Activated CD4-positive, alpha-beta T cell treated with anti-CD3 and anti-CD28 coated beads, Interleukin-2, amount 10 ng/mL, durations not matched to agents 7 days and 5 days (primary cell): ENCODE measurements at places on chromosomes 11 and 22. TPM values are rescaled to one million over a fixed set of nuclear protein-coding genes. Genes with fewer than 3 reads are reported as not detected.

The LMNTD2 gene
- total RNA-seq = 4.8 TPM

The NLRP6 gene
- total RNA-seq = 5.5 TPM

The GNAZ gene
- total RNA-seq = 0.37 TPM

The SYT12 gene
- total RNA-seq = not detected

The RTN4R gene
- total RNA-seq = 4.0 TPM

GRCh38 chr22:20552443-20553401, 45.3 kb downstream of the MED15 start:
- peak overlapping the region; percentile 35 for H3K4me3 ChIP-seq
- H3K36me3 ChIP-seq = peaks cover 76% of the 10 kb centered on the region
- DNase-seq = no peak
- H3K4me1 ChIP-seq = peaks cover 92% of the 10 kb centered on the region
- H3K27me3 ChIP-seq = no peaks in the 10 kb centered on the region

DNA sequence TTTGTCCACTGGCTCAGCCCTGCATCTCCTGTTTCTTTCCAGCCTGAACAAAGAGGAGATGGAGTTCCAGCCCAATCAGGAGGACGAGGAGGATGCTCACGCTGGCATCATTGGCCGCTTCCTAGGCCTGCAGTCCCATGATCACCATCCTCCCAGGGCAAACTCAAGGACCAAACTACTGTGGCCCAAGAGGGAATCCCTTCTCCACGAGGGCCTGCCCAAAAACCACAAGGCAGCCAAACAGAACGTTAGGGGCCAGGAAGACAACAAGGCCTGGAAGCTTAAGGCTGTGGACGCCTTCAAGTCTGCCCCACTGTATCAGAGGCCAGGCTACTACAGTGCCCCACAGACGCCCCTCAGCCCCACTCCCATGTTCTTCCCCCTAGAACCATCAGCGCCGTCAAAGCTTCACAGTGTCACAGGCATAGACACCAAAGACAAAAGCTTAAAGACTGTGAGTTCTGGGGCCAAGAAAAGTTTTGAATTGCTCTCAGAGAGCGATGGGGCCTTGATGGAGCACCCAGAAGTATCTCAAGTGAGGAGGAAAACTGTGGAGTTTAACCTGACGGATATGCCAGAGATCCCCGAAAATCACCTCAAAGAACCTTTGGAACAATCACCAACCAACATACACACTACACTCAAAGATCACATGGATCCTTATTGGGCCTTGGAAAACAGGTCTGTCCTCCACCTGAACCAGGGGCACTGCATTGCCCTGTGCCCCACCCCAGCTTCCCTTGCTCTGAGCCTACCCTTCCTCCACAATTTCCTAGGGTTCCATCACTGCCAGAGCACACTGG, 5.0 kb downstream of the FTH1 start:
- no peaks in the 10 kb centered on the region for H3K27me3 ChIP-seq
- no peak for DNase-seq
- H3K4me3 ChIP-seq = no peak overlapping the region
- H3K36me3 ChIP-seq = peaks cover 36% of the 10 kb centered on the region
- peak overlapping the region; percentile 20 for H3K27ac ChIP-seq

DNA sequence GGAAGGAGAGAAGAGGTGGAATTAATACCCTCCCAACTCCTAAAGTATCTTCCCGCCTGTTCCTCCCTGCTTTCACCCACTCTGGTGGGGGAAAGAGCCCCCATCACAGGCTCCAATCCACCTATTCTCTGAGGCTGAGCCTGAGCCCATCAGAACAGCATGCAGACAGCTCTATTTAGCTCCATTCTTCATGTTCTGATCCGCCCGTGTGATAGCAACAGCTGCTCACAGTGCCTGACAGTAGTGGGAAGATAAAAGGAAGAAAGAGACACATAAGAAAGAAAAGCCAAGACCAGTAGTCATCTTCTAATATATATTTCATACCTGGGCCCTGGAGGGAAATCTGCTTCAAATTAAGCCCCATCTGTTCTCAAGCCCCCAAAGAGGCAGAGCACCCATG, 80.3 kb upstream of the AKIP1 start:
- H3K4me1 ChIP-seq = peaks cover 13% of the 10 kb centered on the region
- peaks cover 1% of the 10 kb centered on the region for H3K27me3 ChIP-seq
- no peaks in the 10 kb centered on the region for H3K36me3 ChIP-seq
- DNase-seq = no peak
- H3K4me3 ChIP-seq = no peak overlapping the region

DNA sequence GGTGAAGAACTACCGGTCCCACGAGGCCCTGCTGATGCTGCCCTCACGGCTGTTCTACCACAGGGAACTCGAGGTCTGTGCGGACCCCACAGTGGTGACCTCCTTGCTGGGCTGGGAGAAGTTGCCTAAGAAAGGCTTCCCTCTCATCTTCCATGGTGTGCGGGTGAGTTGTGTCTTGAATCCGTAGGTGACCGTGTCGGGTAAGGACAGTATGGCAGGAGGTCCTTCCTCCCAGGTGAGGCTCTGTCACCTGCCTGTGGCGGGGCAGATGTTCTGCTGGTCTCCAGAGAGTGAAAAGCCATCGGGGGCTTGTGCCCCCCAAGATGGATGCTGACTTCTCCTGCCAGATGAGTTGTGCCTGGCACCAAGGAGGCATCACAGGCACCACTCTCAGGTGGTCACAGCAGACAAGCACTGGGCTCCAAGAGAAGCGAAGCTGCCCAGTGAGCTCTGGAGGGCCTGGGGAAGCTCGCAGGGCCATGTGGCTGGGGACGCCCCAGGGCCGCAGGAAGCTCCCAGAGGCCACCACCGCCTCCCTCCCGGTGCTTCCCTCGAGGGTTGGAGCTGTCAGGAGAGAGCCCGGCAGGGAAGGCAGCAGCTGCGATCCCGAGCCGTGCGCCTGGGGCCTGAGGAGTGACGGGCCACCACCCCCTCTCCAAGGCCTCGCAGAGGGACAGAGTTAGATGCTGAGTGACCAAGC, 17.3 kb upstream of the PANX2 start:
- peaks cover 4% of the 10 kb centered on the region for H3K4me1 ChIP-seq
- H3K27ac ChIP-seq = no peak overlapping the region
- H3K4me3 ChIP-seq = no peak overlapping the region
- no peaks in the 10 kb centered on the region for H3K36me3 ChIP-seq

DNA sequence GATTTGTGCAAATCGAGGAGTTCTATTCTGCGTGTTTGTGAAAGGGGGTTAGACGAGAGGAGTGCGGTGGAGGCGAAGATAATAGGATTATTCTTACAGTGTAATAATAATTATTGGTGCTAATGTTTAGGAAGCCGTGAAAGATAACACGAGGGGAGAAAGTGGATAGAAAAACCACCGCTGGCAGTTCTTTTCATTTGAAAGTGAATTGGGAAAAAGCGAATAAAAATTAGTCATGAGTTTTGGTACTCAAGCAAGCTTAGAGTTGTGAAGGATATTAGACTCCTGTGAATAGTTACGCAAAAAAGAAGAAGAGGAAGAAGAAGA, 575 bp downstream of the SLC6A5 start:
- no peaks in the 10 kb centered on the region for H3K36me3 ChIP-seq
- DNase-seq = no peak
- no peak overlapping the region for H3K4me3 ChIP-seq
- peaks cover 91% of the 10 kb centered on the region for H3K27me3 ChIP-seq
- peaks cover 3% of the 10 kb centered on the region for H3K4me1 ChIP-seq

DNA sequence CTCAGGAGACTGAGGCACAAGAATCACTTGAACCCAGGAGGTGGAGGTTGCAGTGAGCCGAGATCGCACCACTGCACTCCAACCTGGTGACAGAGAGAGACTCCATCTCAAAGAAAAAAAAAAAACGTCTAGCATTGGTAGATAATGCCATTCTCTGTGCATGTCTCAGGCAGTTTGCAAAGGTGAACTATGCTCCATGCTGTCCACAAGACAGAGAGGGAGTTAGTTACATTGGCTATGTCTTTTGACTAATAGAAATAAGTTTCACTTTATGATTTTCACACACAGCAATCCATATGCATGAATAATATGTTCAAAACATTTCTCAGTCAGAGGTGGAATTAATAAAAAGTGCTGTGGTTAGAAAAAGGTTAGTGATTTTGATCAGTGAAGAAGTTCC, 591.4 kb downstream of the ETS1 start:
- H3K4me1 ChIP-seq = no peaks in the 10 kb centered on the region
- H3K27ac ChIP-seq = no peak overlapping the region
- H3K27me3 ChIP-seq = peaks cover 13% of the 10 kb centered on the region
- H3K36me3 ChIP-seq = no peaks in the 10 kb centered on the region

DNA sequence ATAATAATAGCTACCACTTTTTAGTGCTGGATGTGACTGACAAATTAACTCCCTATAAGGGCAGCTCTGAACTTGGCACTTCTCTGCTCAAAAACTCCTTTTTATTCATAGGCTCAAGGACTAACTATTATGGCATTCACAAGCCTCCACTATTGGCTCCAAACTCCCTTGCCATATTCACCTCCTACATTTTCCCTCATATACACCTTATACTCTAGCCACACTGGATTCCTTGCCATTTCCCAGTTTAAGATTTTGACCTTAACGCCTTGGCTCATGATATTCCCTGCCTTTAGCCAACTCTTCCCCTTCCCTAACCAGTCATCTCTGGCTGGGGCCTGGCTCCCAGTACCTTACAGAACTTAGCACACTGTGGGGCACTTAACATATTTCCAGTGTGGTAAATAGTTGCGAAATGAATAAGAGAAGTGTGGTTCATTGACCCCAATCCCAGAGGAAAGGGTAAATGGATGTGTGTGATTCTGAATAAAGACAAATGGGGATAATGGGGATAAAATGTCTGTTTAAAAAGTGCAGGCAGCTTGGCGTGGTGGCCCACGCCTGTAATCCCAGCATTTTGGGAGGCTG, 40.0 kb upstream of the SORL1 start:
- H3K27ac ChIP-seq = no peak overlapping the region
- DNase-seq = no peak
- H3K4me3 ChIP-seq = no peak overlapping the region
- no peaks in the 10 kb centered on the region for H3K36me3 ChIP-seq

DNA sequence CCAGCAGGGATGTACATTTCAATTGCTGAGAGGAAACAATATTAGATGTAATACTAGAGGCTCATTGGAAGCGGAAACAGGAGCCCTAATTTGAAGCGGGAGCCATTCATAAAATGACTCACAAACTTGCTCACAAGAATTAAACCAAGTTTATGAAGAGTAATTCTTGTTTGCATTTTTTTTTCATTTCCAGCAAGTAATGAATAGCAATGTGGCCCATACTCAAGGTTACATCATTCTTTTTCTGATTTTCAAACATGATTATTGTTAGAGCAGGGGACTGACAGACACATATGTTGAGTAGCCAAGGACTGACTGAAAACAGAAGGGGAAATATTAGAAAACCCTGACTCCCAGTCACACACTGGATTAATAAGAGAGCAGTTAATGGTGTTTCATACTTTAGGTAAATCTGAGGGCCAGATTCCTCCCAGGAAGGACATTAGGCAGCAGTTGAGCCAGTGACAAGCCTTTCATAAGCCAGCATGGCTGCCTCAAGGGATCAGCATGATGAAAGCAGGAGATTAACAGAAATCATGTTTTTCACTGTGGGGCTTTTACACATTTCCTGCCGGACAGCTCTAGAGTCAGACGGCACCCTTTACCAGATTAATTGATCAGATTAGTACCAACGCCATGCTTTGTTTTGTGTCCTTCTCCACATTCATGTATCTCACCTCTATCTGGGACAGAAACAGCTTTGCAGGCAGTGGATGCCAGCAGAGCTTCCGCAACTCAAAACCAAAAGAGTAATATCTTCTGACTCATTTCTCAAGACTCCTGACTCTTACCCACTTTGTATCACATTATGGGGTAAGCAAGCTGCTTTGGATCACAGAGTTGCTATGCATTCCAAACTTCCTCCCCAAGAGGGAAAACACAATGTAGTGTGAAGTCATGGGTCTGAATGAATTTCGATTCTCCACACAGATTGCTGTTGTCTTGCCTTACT, 831.6 kb downstream of the KCNA4 start:
- H3K4me1 ChIP-seq = no peaks in the 10 kb centered on the region
- no peak overlapping the region for H3K4me3 ChIP-seq
- no peaks in the 10 kb centered on the region for H3K36me3 ChIP-seq
- DNase-seq = no peak
- no peaks in the 10 kb centered on the region for H3K27me3 ChIP-seq

- no peaks in the 10 kb centered on the region for H3K27me3 ChIP-seq
- no peak overlapping the region for H3K27ac ChIP-seq
- no peak for DNase-seq
- H3K4me1 ChIP-seq = no peaks in the 10 kb centered on the region
- no peak overlapping the region for H3K4me3 ChIP-seq
These were observed 29.1 kb upstream of the FGF19 start for GRCh38 chr11:69732910-69733309.

- DNase-seq = peak; percentile 89
- H3K4me1 ChIP-seq = peaks cover 34% of the 10 kb centered on the region
- H3K4me3 ChIP-seq = no peak overlapping the region
- H3K27ac ChIP-seq = peak overlapping the region; percentile 60
- peaks cover 14% of the 10 kb centered on the region for H3K27me3 ChIP-seq
- no peaks in the 10 kb centered on the region for H3K36me3 ChIP-seq
These were observed 2.8 kb upstream of the CDKN1C start for GRCh38 chr11:2888266-2888968.

DNA sequence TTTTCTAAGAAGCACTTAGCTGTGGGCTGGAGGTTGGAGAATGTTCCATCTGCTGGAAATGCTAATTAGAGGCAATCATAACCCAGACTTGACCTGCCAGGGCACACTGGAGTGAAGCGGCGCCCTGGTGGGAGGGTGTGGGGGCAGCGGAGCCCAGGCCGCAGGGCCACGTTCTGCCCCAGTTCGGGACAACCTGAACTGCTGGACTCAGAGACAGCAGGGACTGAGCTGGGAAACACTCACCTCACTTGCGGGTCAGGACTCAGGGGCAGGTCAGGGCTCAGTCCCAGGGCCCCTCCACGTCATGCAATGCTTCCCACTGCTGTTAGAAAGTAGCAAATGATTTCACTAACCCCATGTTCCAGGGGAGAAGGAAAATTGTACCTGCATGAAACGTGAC, 316.4 kb downstream of the NTM start:
- no peaks in the 10 kb centered on the region for H3K36me3 ChIP-seq
- H3K4me1 ChIP-seq = no peaks in the 10 kb centered on the region
- H3K4me3 ChIP-seq = no peak overlapping the region
- H3K27me3 ChIP-seq = no peaks in the 10 kb centered on the region

DNA sequence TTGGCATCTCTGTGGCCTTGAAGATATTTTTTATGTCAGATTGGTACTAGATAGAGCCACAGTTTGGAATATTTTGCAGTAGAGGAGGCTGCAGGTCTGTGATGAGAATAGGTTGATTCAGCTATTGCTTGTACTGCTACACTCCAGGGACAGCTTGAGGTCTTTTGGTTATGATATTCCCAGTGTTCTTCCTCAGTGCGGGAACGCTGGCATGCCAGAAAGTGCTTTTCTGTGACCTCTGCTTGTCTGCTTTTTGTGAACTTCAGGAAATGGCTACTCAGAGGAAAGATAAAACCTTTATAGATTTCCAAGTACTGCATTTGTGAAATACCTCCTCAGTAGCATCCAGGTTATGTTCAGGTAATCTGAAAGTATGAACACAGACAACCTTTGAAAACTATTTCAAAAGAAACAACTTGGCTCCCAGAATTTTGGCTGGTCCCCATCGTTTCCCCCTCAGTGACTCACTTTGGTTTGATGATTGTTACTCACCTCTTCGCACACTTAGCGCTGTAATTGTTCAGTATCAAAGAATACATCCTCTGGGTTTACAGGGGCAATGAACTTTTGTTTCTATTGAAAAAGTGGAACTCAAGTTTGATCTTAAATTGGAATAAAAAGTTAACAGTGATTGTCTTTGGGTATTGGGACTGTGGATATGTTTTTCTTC, 191.4 kb downstream of the HIPK3 start:
- peaks cover 5% of the 10 kb centered on the region for H3K4me1 ChIP-seq
- DNase-seq = no peak
- no peak overlapping the region for H3K27ac ChIP-seq
- no peaks in the 10 kb centered on the region for H3K27me3 ChIP-seq
